ENCODE measurements at places on chromosomes 6 and 20.

- no peak for DNase-seq
These were observed 1.3 kb downstream of the SIRPB2 start for GRCh38 chr20:1489764-1490436.

GRCh38 chr20:14067603-14068002 is 72.3 kb downstream of the MACROD2 start:
- no peak for DNase-seq

- DNase-seq, result peak; percentile 63
These were observed 183.6 kb downstream of the PRL start for GRCh38 chr6:22113026-22113766.

DNA sequence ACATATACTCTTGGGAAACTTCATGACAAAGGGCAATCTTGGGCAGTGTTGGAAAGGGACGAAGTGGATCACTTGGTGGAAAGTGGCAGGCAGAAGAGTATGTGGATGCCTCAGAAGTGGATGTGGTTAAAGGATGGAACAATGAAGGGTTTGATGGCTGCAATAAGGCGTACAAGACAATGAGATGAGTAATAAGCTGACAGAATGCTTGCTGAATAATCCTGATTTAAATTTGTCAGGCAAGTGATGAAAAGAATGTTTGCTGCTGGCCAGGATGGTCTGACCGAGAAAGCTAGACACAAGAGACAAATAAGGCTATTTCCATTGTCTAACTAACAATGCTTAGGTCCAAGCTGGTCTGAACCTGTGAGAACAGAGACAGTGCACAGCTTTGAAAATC is 61.6 kb upstream of the CEP85L start:
- no peak for DNase-seq

DNA sequence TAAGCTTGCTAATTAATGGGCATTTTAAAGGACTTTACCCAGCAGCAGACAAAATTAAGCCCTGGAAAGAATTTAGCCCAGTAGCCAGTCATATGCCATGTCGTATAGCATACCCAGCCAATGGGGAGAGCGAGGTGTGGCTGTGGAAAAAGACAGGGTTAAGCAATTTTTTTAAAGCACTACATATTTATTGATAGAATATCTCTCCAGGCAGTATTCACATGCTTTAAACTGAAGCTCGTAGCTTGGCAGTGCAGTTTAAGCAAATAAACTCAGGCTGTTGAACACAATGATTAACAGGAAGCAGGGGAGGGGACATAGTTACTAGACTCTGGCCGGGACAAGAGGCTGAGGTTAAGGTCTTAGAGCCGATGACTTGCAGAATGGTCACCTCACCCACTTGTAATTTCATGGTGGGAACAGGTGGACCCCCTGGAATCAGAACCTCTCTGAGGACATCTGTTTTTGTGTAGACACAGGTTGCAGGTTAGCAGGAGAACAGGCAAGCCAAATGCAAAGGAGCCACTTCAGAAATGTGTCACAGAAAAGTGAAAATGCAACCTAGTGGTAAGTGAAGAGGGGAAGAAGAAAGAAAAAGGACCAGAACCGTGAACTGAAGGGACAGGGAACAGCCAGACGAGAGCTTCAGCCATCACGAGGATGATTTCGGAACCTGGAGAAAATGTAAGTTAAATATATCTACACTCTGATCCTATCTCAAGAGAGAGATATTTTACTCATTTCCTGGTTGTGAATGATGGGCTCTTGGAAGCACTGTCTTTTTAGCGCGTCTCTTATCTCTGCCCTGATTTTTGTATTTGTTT is 7.2 kb downstream of the GCNT2 start:
- DNase-seq, result no peak

DNA sequence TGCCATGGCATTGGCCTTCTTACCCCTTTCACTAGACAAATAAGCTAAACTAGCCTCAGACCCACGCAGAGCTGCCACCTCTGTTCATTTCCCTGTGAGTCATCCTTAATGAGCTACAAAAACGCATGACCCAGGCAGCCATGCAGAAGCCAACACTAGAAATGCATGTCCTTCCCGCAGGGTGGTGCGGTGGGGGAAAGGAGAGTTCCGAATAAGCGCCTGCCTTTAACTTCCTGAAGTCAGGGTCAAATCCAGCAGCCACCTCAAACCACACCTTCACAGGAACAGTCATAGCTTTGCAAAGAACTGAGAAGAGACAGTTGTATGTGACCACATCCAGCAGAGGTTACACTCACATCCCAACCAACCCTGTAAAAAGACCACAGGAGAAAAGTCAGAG is 40.4 kb downstream of the IRF4 start:
- DNase-seq, result no peak

GRCh38 chr6:137357263-137357947 is 136.8 kb downstream of the OLIG3 start:
- DNase-seq, result no peak

DNA sequence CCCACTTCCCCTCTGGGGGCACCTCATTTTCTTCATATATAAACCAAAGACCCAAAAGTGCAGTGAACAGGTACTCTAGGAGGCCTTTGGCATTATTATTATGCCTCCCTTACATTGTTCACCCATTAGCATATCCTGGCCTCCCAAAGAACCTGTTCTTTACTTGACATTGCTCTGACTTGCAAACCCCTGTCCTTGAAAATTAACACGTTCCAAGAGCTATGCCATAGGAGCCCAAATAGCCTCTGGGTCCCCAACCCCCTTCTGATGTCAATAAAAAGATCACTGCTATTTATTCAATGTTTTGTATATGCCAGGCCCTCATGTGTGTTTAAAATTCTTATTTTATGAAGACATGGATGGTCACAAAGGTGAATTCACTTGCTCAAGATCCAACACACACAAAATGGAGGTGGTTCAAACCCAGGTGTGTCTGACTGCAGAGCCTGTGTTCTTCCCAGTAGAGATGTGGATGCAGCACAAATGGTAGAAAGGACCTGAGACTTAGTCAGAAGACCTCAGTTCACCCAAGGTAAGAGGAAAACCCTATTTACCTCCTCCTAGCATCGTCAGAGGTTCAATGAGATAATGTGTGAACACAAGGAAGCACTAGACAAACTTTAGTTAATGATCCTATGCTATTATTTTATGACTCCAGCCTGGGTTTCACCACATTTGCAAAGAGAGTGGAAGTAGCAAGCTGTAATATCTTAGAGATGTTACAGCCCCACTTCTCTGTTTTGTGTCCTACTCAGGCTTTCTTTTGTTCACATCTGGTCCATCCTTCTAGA is 36.6 kb downstream of the BCL2L1 start:
- no peak for DNase-seq

- DNase-seq, result peak; percentile 9
These were observed 906.8 kb upstream of the CITED2 start for GRCh38 chr6:140281236-140281635.

DNA sequence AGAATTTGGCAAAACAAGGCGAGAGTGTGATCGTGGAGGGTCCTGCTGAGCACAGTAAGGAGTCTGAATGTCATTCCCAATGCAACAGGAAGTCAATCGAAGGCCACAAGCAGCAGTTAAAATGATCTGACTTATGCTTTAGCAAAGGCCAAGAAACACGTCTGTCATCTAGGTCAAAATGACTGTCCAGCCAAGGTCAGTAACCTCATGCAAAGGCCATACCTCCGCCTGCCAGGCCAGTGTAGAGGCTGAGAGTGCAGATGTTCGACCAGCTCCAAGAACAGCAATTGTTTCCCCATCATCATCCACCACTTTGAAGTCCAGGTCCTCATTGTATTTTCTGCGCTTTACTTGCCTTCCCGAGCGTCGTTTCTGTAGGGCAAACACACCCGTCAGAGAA is 105.6 kb downstream of the CHD6 start:
- no peak for DNase-seq

DNA sequence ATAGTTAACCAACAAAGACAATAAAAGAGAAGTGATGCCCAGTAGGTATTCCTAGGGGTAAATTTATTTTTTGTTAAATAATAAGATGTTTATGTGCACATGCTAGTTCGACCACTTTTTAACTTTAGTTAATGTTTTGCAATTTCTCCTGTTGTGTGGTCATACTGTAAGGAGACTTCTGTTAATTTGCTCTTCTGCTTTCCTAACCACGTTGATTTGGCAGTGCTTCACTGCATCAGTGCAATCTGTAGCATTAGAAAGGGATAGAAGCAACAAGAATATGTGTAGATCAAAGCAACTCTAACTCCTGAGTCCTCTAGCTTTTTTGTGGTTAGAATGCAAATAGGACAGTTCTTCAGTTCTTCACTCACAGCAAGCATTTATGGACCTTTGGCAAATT is 13.9 kb downstream of the MYB start:
- DNase-seq, result no peak

DNA sequence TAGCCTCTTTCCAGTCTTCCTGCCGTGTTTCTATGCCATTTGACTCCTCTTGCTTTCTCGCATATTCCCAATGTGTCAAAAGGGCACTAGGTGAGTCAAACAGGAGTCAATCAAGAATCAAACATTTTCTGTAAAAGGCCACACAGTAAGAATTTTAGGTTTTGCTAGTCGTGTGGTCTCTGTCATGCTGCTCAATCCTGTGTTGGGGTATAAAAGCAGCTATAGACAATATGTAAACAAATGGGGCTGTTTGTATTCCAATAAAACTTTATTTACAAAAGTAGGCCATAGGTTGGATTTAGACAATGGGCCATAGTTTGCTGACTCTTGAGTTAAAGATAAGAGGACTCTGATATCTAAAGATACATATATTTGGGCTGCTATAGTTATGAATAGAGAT is 235.4 kb upstream of the BTBD3 start:
- DNase-seq, result no peak

GRCh38 chr6:158751224-158751623 is 67.9 kb downstream of the EZR start:
- DNase-seq, result no peak

- DNase-seq, result no peak
These were observed 281.9 kb downstream of the EPM2A start for GRCh38 chr6:145453376-145453775.

- peak; percentile 11 for DNase-seq
These were observed 665.5 kb downstream of the BCKDHB start for GRCh38 chr6:80771941-80772340.

DNA sequence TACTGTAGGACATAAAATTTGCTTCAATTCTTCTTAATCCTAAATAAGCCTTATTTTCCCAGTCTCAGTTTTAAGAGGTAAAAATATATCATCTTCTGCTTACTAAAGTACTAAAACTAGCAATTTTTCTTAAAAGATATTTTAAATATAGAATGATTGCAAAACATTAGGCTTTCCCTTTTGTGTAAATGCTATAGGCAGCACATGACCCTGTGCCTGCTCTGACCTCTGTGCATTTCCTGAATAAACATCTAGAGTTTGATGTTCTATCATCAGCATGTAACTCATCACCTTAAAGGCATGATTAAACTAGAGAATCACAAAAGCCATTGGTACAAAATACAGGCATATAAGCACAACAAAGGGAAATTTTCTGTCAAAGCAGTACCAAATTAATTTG is 422.7 kb downstream of the TFAP2B start:
- no peak for DNase-seq

- peak; percentile 78 for DNase-seq
These were observed 17.9 kb upstream of the SNHG17 start for GRCh38 chr20:38452880-38453624.

DNA sequence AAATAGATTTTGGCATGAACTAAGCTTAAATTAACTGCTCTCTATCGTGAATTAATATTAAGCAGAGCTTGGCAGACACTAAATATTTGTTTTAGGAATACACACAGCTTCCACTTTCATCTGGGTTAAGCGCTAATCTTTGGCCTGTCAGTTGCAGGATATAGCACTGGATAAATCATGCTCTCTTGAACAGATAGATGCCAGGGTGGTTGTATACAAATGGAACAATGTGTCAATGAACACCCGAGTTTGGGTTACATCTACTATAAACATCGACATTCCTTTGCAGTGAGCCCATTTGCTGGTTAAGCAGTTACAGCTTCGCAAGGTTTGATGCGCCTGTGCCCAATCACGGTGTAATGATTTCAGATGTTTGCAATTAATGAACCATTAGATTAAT is 338.2 kb upstream of the ZFP64 start:
- no peak for DNase-seq

GRCh38 chr20:50005471-50005981 is 22.7 kb downstream of the SNAI1 start:
- DNase-seq, result no peak

- DNase-seq, result no peak
These were observed 2.8 kb downstream of the RNF24 start for GRCh38 chr20:4012589-4012988.

- DNase-seq, result no peak
These were observed 16.7 kb upstream of the PDYN start for GRCh38 chr20:2010533-2010932.

- peak; percentile 89 for DNase-seq
These were observed 29.9 kb upstream of the PREP start for GRCh38 chr6:105432797-105433196.

GRCh38 chr20:43767686-43768474 is 41.1 kb upstream of the GTSF1L start:
- DNase-seq, result peak; percentile 37

DNA sequence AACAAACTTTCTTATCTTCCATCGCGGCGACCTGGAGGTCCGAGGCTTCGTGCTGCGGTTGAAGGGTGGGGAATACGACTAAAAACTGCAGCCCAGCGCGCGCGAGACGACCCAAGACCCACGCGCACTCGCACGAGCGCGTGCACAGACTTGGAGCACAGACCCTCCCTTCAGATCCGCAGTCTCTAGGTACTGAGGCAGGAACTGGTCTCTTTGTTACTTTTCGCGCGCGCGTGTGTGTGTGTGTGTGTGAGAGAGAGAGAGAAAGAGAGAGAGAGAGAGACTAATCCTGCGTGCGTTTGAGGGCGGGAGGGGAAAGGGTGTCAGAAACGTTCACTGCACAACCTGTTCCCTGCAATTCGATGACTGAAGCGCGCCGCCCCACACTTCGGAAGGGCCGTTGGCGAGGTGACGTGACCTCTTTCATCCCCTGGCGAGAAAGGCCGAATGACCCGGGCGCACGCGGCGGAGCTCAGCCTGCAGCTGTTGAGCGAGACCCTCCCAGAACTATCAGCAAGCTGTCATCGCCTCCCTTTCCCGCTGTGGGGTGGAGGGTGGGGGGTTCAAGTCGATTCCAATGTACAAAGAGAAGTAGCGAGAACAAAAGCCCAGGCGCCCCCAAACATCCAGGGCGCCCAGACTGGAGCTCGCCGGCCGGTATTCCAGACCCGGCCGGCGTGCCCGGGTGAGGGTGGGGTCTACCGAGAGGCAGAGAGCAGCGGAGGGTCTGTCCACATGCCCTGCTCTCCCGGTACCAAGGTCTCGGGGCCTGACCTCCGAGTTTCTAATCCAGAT is 1.5 kb upstream of the TUBB2B start:
- no peak for DNase-seq

DNA sequence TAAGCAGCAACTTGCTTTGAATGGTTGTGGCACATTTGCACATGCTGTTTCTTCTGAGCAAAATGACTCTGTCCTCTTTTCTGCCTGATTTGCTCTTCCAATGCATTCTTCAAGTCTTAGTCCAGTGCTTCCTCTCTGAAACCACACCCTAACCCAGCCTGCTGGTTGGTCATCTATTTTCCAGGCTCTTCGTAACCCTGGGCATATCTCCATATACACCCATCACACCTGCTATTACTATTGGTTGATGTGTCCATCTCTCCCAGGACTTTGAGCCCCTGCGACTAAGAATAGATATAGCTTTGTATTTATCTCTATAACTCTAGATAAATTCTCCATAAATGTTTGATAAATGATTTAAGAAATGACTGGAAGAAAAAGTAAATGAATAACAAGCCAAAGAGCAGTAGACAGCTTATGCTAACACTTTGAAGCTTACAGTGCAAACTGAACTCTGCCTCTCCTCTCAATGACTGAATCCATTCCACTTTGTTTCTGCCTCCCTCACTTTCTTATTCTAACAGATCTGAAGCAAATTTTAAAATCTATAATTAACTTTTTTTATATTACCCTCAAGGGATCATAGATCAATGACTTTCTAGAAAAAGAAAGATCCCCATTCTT is 59.7 kb upstream of the NT5E start:
- no peak for DNase-seq
